Right atrium auricular region (tissue), 2 donors: ENCODE measurements at places on chromosomes 2 and 18. TPM values are rescaled to one million over a fixed set of nuclear protein-coding genes. Genes with fewer than 3 reads are reported as not detected.

Gene GAREM2
- 3.0 TPM for total RNA-seq

Gene SERPINB11
- total RNA-seq = not detected

Gene ADD2
- total RNA-seq = 1.1 TPM

Gene GKN2
- not detected for total RNA-seq

Gene C18orf32
- 36.0 TPM for total RNA-seq

Gene SLC11A1
- total RNA-seq = 8.7 TPM

Gene BOLL
- total RNA-seq = not detected

Gene FER1L5
- total RNA-seq = not detected

Gene MOGAT1
- total RNA-seq = not detected

- DNase-seq = peak; percentile 92
Observed at GRCh38 chr2:43540021-43540779, 55.6 kb downstream of the THADA start.

GRCh38 chr2:120926463-120927264, 191.0 kb downstream of the GLI2 start:
- DNase-seq = no peak

DNA sequence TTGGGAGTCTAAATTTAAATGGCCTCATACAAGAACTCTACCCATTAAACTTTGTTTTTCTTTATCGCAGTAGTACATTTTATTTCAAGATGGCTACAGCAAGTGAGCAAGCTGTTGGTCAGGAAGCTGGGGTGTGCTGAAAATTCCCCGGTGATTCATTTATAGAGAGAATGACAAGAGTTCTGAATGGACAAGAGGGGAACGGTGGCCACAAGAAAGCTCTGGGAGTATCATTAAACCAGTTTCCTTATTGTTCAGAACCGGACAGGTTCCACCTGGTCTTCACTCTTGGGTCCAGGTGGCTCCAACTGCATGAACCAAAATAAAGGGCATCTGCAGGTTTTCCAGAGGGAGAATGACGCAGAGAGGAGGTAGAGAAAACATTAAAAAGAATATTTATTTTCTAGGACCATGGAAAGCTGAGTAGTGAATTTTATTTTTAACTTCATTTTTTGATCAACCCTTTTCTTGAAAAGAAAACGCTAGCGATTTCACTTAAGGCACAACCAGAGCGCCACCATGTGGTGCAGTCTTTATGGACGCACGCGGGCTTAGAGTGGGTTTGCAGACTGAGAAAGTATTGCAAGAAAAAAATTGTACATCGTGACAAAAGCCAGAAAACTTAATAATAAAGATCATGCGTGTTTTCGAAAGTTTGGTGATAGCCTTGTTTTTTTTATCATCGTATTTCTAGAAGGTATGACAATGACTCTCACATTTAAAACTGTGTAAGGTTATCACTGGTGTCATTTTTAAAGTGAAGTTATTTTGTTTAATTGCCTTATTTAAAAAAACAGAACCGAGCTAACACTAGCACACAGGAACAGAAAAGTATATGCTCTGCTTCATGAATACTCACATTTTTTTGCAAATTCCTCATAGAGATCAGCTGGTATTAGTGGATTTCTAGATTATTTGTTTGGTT, 97.9 kb upstream of the NOL4 start:
- DNase-seq = no peak

DNA sequence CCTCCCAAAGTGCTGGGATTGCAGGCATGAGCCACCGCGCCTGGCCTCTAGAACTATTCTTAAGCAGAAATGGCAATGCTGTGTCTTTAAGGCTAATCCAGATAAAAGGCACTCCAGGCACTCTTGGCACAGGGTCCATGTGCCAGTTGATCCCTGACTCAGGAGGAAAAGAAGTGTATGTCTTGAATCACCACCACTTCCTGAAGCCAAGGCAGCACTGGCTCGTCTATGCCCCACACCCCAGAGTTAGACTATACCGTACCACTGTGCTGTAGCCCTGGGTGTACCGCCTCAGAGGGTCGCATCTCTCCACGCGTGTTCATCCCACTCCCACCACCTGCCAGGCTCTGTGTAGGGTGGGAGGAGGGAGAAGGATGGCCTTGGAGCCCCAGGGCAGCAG, 9.0 kb downstream of the TNFRSF11A start:
- no peak for DNase-seq

- DNase-seq = no peak
Observed at GRCh38 chr2:209772290-209772685, 656 bp downstream of the UNC80 start.

DNA sequence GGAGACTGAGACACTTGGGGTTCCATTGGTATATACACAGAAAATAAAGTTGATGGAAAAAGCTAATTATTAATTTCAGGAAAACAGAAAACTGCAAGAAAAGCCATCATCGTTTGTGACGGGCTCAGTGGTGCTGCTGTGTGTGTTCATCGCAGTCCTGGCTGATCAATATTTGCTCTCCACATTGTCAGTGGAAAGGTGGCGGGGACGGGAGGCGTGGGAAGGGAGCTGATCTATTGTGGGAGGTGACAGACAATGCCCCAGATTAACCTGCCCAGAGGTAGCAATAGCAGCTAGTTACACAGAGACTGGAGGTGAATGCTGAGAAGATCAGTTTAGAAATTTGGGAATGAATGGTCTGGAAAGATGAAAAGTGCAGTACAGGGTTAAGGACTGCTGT, 50.0 kb upstream of the CTDP1 start:
- DNase-seq = no peak

- no peak for DNase-seq
Observed at GRCh38 chr2:226711606-226712296, 87.9 kb downstream of the IRS1 start.

DNA sequence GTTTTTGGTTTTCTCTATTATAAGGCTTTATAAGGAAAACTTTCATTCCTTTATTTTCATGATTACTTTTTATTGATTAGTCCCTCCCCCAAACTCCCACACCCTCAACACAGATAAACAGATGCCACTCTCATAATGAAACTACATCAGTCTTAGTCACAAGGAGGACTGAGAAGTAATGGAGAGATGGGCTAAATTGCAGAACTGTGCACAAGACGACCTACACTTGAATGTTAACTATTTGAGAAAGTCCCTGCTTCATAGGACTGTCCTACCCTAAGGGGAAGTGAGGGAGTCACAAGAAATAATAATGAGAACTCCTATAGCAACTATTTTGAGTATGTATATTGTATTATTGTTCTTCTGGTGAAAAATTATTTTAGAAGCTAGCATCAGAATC, 360.8 kb downstream of the RBM43 start:
- DNase-seq = no peak

DNA sequence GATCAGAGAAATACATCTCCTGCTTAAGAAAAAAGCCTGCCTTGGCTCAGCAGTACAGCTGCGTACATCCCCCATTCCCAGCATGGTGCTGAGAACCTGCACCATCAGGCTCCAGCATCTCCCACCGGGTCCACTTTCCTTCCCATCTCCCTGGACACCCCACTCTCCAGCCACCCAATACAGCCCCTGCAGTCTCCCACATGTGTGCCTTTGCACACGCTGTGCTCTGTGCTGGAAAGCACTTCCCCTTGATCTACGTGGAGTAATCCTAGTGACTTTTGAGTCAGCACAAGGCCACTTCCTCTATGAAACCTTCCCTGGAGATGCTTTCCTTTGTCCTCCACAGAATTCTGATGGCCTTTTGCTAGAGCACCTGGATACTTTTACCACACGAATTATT, 17.0 kb downstream of the STAT1 start:
- DNase-seq = no peak

- DNase-seq = no peak
Observed at GRCh38 chr18:43650426-43650825, 373.1 kb upstream of the SYT4 start.

- DNase-seq = no peak
Observed at GRCh38 chr2:240129311-240129710, 6.8 kb downstream of the COPS9 start.
